MCF 10A (cell line): ENCODE measurements at places on chromosomes 4 and X.

- no peak for DNase-seq
Measured at GRCh38 chr4:5791654-5792053, 80.7 kb downstream of the EVC start.

- peak; percentile 44 for DNase-seq
Measured at GRCh38 chr4:165502916-165503907, 124.4 kb downstream of the CPE start.

GRCh38 chr4:44228326-44228725, 220.3 kb downstream of the KCTD8 start:
- no peak for DNase-seq

DNA sequence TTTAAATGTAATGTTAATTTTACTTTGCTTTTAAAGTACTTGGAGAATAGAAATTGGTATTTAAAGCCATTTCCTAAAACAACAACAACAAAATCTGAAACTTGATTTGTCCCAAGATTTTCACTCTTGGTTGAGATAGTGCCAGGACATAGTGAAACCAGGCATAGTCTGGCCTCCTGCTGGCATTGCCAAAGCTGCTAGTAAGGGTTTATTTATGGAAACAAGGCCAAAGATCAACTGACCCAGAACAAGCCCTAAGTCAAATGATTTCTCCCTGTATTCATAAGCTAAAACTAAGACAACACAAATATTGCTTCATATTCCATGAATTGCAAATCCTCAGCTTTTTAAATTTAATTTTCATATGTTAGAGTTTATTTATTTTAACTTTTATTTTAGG, 227.5 kb upstream of the FGF13 start:
- DNase-seq, result no peak

GRCh38 chr4:169253113-169253671, 17.6 kb downstream of the SH3RF1 start:
- no peak for DNase-seq

DNA sequence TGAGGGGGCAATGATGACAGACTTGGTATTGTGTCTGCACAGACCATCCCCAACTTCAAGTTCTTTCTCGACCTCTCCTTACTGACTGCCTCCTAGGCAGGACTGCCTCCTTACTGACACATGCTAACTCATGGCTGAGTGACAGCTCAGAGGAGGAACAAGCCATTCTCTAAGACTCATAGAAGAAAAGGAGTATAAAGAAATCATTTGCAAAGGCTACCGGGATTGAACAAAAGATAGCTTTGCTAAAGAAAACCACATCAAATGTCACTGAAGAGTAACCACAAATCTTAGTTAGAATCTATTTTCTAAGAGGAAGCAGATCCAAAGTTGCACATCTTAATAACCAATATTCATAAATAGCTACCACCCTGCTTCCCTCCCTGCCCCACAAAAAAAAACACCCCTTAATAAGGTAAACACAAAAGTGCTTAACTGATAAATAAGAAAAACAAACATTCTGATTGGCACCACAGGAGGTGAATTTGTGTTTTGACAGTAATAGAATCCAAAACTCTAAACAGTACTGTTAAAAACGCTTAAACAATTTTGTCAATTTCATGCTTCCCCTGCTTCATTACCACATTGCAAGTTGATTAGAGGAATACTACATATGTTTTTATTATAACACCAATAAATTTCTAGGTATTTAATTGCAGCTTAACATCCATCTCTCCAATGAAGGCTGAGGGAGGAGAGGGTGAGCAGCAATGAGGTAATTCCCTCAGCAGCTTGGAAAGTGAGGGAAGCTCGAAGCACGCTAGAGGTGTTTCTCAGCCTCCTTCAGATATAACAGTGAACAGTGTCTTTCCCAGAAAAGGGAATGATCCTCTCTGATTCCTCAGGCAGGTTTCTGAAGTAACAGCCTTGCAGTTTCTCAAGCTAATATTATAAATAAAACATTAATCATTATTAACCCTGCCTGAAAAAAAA, 160.0 kb downstream of the HNRNPD start:
- DNase-seq, result no peak

GRCh38 chr4:149266301-149266700, 549.3 kb downstream of the IQCM start:
- DNase-seq, result no peak

- DNase-seq, result peak; percentile 37
Measured at GRCh38 chr4:68451246-68452211, 4.3 kb downstream of the TMPRSS11E start.

DNA sequence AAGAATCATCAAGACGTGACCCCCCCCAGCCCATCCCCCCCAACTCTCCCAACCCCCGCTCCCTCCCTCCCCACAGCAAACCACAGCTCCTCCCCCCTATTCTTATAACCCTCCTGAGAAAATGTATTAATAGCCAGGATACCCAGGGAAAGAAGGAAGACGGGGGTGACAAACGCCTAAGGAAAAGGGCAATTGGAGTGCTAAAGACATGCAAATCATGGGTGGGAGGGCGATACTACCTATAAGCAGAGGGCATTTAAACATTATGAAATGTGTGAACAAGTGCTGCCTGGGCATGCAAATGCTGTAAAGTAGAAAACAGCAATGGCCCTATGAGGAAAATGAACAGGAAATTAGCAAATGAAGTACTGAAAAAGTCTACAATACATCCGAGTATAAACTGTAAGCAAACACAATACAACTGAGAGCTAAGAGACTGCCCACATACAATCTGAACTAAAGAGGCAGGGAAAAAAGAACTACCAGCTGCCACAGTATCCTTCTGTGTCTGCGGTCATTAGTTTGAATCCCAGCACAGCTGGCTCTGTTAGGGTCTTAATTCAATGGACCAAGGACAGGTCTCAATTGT, 2.4 kb downstream of the CXXC4 start:
- peak; percentile 33 for DNase-seq

- DNase-seq, result no peak
Measured at GRCh38 chr4:3070709-3071500, 3.4 kb downstream of the HTT-AS start.

- peak; percentile 6 for DNase-seq
Measured at GRCh38 chrX:65821721-65822496, 154.5 kb downstream of the MSN start.

DNA sequence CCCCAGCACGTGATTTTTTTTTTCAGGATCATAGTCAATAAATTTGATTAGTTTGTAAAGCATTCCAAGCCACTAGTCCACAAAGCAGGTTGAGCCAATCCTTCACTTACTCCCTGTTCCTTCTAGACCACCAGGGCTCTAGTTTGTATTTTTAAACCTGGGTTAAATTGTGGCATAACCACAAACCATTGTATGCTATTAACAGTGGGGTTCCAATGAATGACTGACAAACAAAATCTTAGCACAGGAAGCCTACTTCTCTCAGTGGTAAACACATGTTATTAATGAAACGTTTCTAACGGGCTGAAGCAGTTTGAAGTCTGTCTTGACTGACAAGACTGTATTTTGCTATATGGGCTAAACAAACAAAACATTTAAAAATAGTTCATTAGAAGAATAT, 48.6 kb upstream of the GYPA start:
- no peak for DNase-seq

GRCh38 chr4:113957956-113958355, 21.5 kb downstream of the ARSJ start:
- no peak for DNase-seq

DNA sequence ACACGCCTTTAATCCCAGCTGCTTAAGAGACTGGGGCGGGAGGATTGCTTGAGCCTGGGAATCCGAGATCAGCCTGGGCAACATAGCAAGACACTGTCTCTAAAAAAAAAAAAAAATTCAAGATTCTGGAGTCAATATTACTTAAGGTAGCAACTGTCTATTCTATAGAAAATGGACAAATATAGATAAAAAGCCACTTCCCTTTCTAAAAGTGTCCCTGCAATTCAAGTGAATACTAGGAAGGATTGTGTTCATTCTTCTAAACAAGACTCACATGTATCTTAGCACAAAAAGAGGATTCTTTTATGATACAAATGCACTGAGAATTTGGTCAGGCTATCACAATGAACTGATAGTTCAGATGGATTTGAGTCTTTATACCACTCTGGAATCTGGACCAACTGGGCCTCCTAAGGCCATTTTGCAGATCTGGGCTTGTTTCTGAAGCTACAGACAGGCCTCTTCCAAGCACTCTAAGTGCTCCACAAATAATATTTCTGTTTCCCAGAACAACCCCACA, 7.0 kb downstream of the PKD2 start:
- no peak for DNase-seq

GRCh38 chr4:187312299-187312698, 588.6 kb upstream of the FAT1 start:
- no peak for DNase-seq

DNA sequence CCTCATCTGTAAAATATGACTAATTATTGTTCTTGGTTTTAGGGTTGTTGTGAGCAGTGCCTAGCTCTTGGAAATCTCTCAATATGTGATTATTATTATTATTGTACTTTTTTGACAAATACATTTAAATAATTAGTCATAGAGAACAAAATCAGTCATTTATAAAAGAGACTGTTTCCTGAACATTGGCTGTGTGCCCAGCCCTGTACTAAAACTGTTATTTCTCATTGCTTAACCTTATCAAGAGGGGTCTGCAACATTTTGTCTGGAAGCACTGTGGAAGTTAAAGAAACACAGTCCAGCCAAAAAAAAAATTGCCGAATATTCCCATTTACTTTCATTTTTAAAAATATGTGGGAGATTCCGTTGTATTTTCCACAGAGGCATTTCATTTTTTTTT, 989.2 kb upstream of the SLIT2 start:
- DNase-seq, result no peak

DNA sequence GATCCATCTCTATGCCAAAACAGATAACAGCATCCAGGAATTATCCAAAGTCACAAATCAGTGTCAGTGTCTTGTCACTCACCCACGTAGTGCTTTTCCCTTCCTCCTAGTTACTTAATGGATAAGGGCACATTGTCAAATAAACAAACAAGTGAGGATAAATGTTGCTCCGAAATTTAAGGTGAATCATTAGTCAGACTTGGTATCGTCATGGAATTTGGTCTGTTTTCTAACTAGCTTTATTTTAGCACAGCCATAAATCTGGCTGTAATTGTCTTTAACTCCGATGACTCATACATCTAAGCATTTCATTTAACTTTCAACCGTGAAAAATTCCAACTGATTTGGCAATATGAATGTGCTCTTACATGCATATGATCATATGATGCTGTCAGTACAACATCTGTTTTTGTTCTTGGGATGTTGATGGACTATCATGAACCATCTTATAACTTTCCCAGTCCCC, 83.3 kb downstream of the SNCA start:
- peak; percentile 94 for DNase-seq

DNA sequence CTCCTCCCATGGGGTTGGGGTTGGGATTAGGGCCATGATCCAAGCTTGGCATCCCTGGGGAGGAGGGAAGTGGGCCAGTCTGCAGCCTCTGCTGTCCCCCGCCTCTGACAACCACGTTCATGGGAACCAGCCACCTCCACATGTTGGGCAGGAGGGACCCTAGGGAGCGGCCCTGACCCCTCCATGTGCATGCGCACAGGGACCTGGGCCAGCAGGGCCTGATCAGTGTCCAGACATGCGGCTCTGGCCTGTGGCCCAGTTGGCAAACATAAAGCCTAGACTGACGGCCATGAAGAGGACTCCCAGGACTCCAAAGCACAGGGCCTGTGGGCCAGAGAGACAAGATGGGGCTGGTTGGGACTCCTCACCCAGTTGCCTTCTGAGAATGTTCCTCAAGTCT, 11.3 kb downstream of the SLC38A5 start:
- no peak for DNase-seq

DNA sequence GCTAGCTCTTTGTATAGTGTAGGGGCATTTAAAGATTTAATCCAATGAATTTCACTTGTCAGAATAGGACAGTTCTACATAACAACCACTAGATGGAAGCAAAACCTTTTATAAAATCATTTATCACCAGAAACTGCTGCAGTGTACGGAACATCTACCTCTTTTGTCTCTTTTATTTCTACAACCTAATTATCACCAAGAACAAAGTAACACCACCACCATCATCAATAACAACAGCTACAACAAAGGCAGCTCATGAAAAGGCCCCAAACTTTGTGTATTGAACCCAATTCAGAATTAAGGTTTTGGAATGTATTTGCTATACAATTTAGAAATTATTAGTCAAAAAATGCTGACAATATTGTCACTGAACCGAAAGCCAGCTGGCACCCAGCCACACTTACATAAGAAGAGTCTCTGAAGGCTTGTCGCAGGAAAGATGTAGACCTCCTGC, 260.9 kb upstream of the RPS6KA3 start:
- DNase-seq, result peak; percentile 37

DNA sequence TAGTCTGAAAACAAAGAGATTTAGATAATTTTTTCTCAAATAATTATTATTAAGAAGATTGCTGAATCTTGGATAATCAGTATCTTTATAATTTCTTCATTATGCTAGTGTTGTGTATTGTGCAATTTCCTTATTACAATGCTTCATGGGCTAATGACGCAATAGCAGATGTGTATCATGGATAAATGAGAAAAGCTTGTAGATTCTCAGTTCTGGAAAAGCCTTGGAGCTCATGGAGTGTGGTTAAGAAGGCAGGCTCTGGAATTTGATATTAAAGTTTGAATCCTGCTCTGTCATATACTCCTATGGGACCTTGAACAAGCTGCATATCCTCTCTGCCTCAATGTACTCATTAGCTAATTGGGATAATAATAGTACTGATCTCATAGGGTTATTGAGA, 18.9 kb upstream of the CXCL8 start:
- peak; percentile 84 for DNase-seq

GRCh38 chrX:20595928-20596575, 329.3 kb upstream of the RPS6KA3 start:
- peak; percentile 52 for DNase-seq

DNA sequence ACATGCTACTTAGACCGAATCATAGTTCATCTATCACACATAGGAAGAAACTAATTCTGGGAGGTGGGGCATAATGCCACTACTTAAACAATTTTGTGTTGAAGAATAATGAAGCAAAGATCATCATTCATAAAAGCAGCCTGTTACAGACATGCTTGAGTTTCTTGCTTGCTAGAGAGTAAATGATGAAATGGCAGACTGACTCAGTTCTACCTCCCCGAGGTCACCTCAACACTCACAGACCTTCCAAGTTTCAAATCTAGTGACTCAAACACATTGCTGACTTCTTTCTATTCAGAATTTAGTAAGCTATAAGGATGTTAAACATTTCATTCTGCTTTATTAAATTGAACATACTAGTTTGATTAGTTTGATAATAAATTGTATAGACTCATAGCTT, 636.5 kb upstream of the FRG1 start:
- peak; percentile 70 for DNase-seq

DNA sequence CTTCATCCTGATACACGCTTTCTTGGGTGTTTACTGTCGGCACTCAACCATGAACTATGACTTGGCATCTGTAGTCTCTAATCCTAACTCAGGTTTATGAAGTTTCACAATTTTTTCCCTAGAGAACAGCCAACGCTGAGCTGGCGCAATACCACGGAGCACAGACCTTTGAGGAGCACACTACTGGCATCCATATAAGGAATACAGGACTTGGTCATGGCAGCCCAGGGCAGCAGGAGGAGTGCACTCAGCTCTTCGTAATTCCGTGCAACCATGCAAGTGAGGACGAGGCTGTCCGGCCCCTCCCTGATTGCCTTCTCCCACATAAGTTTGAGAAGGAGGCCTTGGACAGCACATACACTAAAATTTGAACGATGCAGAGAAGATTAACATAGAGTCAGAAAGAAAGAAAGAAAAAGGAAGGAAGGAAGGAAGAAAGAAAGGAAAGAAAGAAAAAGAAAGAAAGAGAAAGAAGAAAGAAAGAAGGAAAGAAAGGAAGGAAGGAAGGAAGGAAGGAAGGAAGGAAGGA, 41.0 kb upstream of the PDLIM5 start:
- peak; percentile 99 for DNase-seq

GRCh38 chr4:187433141-187433540, 562.4 kb upstream of the ZFP42 start:
- DNase-seq, result no peak

GRCh38 chr4:176005766-176006165, 59.9 kb upstream of the WDR17 start:
- no peak for DNase-seq
